ENCODE measurements at places on chromosomes 2 and 18.

- DNase-seq: no peak
Measured at GRCh38 chr2:148615381-148615841, 29.1 kb upstream of the EPC2 start.

DNA sequence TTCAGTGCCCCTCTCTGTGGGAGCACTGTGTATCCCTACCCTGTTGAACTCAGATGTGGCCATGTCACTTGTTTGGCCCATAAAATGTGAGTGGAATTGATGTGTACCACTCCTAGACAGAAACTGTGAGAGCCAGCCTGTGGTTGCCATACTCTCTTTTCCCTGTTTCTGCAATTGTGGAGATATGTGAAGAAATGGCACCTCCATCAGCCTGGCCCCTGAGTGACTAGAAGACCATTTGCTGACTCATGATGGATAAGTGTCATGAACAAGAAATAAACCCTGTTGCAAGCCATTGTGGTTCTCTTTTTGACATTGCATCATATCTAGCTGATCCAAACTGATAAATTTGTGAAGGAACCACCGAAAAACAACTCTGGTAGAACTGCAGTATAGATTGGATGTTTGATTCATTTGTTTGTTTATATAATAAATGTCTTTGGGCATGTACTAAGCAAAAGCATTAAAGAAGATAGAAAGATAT, 214.5 kb upstream of the FBXO11 start:
- peak; percentile 57 for DNase-seq

DNA sequence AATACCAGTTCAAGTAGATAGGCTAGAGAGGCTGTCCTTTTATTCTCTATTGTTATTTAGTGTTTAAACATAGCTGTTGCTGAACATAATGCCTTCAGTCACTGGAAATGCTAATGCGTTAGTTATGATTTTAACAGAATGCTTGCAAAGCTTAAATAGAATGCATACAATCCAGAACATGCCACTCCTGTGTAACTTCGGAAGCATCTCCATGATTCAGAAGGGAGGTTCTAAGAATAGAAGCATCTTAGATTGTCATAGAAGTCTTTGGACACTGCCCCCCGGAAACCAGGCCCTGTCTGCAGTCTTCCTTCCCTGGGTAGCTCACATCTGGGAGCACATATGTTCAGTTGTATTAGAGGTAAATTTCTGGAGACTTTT, 73.2 kb downstream of the ZNF532 start:
- DNase-seq: no peak

GRCh38 chr18:39274535-39274934, 1708.9 kb upstream of the CELF4 start:
- no peak for DNase-seq

DNA sequence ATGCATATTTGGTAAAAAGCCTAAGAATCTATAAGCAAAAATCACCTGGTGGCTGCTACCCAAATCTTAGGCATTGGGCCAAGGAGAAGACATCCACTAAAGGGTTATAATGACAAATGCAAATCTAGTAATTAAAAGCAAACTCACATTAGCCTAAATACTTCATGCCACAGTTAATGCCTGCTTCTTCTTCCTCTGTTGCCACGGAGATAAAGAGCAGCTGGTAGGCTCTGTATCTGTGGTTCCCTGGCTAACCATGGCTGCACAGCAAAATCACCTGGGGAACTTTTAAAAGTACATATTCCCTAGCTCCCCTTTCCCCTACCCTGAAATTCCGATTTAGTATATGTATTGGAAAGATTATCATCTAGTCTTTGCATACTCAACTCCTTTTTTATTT, 114.3 kb downstream of the LNPK start:
- no peak for DNase-seq

DNA sequence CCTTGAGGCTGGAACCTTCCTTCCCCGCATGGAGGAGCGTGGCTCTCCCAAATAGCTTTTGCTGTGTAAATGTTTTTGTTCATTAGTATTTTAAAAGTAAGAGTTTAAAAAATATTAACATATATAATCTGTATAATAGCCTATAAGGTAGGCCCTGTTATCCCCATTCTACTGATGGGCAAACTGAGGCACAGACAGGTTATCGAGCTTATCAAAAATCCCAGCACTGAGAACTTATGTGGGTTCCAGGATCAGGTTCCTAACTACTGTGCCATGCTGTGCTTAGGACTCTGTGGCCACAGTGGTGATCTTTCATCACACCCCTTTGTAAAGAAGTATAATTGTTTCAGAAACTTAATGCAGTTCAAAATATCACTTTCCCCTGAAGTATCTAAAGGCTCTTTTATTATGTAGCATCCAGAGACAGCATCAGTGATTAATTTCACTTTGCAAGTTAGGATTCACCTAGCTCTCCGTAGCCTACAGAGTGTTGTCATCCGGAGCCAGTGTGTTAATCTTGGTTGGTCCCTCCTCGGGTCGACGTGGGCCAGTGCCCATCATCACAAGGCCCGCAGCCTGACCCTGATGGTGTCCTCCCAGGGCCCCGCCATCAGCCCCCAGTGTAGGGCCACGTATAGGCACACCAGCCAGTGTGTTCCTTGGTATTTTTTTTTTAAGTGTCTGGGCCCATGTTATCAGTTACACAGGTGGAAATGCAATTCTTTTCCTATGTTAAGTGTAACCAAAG, 28.7 kb downstream of the CABLES1 start:
- no peak for DNase-seq

- no peak for DNase-seq
Measured at GRCh38 chr2:95356821-95357700, 45.4 kb upstream of the FAHD2A start.

DNA sequence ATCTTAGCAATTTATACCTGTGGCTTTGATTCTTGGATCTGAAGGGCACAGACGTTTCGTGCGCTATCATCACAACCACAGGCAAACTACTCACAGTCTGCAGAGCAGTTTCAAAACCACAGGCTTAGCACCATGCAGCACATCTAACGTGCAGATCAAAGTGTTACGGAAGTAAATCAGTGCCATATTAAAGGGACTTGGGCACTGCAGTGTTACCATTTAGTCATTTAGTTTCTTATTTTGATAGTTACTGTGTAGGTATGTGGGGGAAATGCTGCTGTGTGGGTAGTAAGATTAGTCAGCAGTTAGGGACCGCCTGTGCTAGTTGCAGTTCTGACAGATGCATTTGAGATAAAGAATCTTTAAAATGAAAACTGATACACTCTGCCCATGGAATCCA, 384.0 kb downstream of the NBAS start:
- DNase-seq: peak; percentile 49

DNA sequence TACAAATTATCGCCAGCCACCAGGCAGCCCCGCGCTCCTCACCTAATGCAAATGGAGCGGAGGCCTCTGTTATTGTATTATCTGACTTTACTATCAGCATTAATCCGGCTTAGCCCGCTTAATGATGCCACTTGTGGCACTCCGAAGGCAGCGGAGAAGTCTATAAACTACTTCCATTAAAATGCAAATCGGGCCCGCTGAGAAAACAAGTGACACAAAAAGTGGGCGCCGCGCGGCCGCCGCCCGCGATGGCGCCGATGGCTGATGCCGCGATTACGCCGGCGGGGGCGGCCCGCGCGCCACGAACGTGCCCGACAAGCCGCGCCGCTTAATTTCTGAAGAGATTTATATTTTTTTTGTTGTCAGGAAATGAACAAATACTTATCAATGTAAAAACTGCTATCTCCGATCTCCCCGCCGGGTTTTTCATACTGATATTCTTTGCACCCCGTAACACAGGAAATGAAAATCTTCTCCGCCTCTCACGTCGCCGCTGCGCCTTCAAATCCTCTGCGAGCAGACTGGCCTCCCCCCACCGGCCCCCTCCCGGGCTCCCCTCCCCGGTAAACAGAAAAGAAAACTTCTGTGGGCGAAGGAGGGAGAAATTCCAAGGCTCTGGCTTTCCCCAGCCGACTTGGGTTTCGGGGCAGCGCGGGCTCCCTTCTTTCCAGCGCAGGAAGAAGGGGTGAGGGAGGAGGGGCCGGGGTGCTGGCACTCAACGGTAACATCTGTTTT, 221.8 kb downstream of the INSIG2 start:
- no peak for DNase-seq

GRCh38 chr2:17136877-17137276, 381.4 kb downstream of the RAD51AP2 start:
- DNase-seq: no peak

DNA sequence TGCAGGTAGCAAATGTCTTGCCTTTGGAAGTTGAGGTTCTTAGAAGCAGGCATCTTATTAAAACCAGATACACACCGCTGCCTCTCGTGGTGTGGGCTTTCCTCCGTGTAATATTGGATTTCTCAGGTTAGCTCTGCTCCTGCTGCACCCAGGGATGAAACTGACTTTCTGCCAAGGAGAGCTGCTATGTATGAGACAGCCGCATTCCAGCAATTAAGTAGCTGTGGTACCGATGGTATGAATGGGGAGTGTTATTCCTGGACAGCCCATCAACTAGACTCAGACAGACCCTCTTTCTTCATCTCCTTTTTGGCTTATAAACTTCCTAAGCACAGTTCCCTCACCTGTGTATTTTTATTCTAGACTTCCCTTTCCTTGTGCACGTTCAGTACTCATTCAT, 6.8 kb upstream of the EHD3 start:
- DNase-seq: no peak

DNA sequence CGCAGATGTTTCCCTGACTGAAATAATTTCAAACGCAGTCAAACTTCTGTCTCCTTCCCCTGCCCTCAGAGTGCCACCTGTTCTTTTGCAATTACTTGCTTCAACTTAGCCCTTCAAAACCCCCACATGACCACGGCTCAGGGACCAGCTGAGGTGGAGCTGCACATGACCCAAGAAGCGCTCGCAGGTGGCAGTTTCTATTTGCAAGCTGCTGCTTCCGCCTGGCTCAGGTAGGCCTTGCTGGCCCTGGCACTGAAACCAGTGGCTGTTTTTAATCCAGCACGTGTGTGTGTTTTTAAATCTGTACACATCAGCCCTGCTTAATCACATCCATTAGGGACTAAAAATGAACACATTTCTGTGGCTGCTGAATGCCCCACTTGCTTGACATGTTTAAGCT, 95.3 kb downstream of the CCDC93 start:
- no peak for DNase-seq

- DNase-seq: no peak
Measured at GRCh38 chr2:182072861-182073260, 87.2 kb downstream of the PPP1R1C start.

DNA sequence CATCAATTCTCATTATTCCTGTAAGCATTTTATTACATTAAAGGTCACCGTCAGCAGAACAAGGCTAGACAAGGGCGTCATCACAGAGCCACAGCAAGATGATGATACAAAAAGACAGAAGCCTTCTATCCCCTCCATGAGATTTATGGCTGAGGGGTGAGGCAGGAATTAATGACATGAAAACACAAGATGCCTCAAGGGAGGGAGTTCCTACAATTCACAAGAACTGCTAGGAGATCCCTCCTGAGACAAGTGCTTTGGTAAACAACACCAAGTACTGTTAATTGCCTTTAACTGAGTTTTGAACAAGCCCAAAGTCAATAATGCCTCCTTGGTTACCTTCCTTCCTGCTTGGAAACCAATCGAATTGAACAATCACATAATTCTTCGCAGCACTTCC, 14.1 kb downstream of the ADD2 start:
- DNase-seq: no peak

- DNase-seq: no peak
Measured at GRCh38 chr18:49652881-49653724, 91.2 kb downstream of the LIPG start.

DNA sequence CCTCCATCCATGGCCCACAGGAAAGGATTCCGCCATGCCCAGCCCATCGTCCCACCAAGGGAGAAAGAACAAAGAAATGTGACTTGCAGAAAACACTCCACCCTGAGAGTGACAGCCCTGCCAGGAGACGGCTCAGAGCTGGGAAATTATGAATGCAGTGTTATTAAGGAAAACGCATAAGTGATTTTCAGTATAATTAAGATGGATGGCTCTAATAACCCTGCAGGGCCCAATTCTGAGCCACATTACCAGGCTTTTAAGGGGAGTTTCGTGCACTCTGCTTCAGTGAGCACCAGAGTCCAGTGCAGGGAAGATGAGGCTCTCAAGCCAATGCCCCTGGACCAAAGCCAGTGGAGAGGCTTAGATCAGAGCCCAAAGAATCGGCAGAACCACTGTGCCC, 10.6 kb upstream of the TEX51 start:
- no peak for DNase-seq

GRCh38 chr2:189819297-189819704, 35.1 kb downstream of the PMS1 start:
- no peak for DNase-seq

GRCh38 chr2:237878-238277, 26.0 kb downstream of the SH3YL1 start:
- DNase-seq: no peak

- no peak for DNase-seq
Measured at GRCh38 chr2:85393836-85394235, 16.3 kb downstream of the CAPG start.

- no peak for DNase-seq
Measured at GRCh38 chr2:46257476-46257875, 39.7 kb upstream of the EPAS1 start.

GRCh38 chr18:26487437-26487836, 60.9 kb downstream of the KCTD1 start:
- no peak for DNase-seq

- DNase-seq: no peak
Measured at GRCh38 chr2:224072541-224073188, 33.6 kb upstream of the SERPINE2 start.

- peak; percentile 21 for DNase-seq
Measured at GRCh38 chr2:9714630-9715214, 83.9 kb upstream of the YWHAQ start.

- DNase-seq: no peak
Measured at GRCh38 chr2:65834062-65834461, 401.7 kb upstream of the SPRED2 start.

DNA sequence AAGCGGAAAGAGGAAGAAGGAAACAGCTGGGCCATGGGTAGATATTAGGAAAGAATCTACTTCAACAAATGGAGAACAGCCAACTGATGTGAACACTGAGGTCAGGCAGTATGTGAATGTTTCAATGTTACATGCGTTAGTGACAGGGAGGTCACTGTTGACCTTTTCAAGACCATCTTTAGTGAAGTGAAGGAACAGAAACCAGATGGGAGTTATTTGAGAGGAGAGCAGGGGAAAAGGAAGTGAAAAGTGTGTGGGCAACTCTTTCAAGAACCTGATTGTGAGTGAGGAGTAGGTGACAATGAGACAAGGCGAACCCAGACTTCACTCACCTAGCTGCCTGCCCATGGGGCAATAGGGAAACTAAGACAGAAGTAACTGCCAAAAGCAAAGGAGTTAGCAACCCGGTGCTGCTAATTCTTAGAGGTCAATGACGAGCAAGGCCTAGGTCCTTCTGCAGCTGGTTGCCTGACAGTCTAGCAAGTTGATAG, 67.0 kb downstream of the SP3 start:
- peak; percentile 46 for DNase-seq

- no peak for DNase-seq
Measured at GRCh38 chr2:8296306-8296705, 385.6 kb upstream of the ID2 start.

Measured in KBM-7 (cell line).